ENCODE measurements at places on chromosomes 4 and X. TPM values are rescaled to one million over a fixed set of nuclear protein-coding genes. Genes with fewer than 3 reads are reported as not detected.

- no peak for DNase-seq
These were observed 444.1 kb downstream of the STIM2 start for GRCh38 chr4:27304751-27305150.

Gene KLHL13
- total RNA-seq, result 0.61 TPM

- DNase-seq, result no peak
These were observed 333.3 kb downstream of the PDGFC start for GRCh38 chr4:156638334-156638733.

Gene EIF4E
- total RNA-seq, result 39.4 TPM

Gene KDM5C
- 130 TPM for total RNA-seq

Gene QRFPR
- total RNA-seq, result not detected

Measured in T-cell (primary cell).